ENCODE measurements at places on chromosomes 11 and 22. TPM values are rescaled to one million over a fixed set of nuclear protein-coding genes. Genes with fewer than 3 reads are reported as not detected.

CHKB gene
- 26.4 TPM for total RNA-seq

PIK3IP1 gene
- 13.8 TPM for total RNA-seq

OR2D2 gene
- not detected for total RNA-seq

C11orf42 gene
- total RNA-seq: not detected

CCDC90B gene
- 45.4 TPM for total RNA-seq

CARNS1 gene
- not detected for total RNA-seq

MRGPRF gene
- total RNA-seq: 0.47 TPM

THY1 gene
- 26.0 TPM for total RNA-seq

MS4A6E gene
- not detected for total RNA-seq

MS4A3 gene
- total RNA-seq: not detected

CECR2 gene
- total RNA-seq: 0.04 TPM

SBF2 gene
- 15.4 TPM for total RNA-seq

RELT gene
- total RNA-seq: 10.5 TPM

BRSK2 gene
- 0.23 TPM for total RNA-seq

PIWIL4 gene
- total RNA-seq: 0.47 TPM

TUB gene
- total RNA-seq: 0.70 TPM

PVALB gene
- total RNA-seq: not detected

CNIH2 gene
- total RNA-seq: not detected

ANKK1 gene
- 1.6 TPM for total RNA-seq

MTCH2 gene
- 69.9 TPM for total RNA-seq

MS4A12 gene
- not detected for total RNA-seq

SNAP29 gene
- 10.4 TPM for total RNA-seq

RFPL2 gene
- not detected for total RNA-seq

RAB39A gene
- total RNA-seq: not detected
